Stimulated activated CD8-positive, alpha-beta memory T cell treated with anti-CD3 and anti-CD28 coated beads, Interleukin-4, amount 100 ng/mL, for 1 hour (primary cell): ENCODE measurements at places on chromosomes 6 and 20.

DNA sequence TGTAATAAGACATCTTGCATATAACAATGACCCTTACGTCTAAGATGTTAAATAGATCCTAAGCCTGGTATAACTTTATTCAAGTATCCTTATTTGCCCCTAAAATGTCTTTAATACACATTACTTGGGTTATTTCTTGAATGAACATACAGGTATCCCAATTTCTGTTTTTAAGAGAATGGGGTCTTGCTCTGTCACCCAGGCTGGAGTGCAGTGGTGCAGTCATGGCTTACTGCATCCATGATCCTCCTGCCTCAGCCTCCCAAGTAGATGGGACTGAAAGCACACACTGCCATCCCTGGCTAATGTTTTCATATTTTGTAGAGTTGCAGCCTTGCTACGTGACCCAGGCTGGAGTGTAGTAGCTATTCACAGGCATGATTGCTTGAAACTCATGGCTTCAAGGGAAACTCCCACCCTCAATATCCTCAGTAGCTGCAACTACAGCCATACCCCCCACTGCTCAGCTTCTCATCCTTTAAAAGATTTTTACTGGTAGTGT lies 10.4 kb upstream of the ZNFX1 start:
- no peak for DNase-seq

DNA sequence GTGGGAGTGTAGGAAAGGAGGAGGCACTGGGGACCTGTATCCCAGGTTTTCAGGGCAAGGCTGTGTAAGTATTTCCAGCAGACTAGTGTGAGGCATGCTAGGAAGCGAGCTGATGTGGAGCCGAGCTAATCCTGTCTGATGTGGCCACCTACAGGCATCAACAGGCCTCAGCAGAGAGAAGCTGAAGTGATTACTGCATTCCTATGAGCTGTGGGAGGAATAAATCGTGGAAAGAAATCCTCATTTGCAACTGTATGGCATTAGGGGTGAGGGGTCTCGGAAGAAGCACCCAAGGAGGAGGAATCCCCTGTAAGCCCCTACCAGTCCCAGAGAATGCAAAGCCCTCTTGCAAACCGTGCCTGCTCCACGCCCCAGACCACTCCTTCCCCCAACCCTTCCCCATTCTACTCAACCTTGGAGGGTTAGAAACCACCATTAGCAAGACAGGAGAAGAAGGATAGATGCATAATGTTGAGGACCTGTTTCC lies 41.6 kb downstream of the C6orf15 start:
- no peak for DNase-seq

GRCh38 chr6:167442796-167443680 lies 118.2 kb downstream of the TTLL2 start:
- DNase-seq = no peak

DNA sequence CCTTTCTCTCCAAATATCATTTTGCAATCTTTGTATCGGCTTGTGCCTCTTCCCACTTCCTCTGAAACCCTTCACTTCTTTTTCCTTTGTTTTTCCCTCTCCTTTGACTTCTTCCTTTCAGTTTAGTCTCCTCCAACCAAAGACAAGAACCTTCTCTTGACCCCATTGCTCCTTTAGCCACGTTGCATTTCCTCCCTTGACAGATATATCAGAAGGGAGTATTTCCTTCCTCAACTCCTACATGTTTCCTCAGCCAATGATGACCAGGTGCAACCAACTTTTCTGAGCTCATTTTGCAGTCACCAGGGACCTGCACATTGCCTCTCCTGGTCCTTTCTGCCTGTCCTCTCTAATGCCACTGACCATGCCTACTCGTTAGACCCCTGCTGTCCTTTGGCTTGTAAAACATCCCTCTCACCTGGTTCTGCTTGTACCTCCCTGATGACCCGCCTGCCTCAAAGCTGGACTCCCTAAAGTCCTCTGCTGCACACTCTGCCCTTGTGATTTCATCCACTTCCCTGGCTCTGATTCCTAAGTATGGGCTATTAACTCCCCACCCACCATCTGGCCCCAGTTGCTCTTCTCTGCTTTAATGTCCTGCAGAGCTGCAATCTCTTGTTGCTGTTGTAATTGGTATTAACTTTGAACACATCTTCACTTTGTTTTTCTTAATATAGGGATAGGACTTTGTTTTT lies 27.4 kb downstream of the SLC22A16 start:
- no peak for DNase-seq

DNA sequence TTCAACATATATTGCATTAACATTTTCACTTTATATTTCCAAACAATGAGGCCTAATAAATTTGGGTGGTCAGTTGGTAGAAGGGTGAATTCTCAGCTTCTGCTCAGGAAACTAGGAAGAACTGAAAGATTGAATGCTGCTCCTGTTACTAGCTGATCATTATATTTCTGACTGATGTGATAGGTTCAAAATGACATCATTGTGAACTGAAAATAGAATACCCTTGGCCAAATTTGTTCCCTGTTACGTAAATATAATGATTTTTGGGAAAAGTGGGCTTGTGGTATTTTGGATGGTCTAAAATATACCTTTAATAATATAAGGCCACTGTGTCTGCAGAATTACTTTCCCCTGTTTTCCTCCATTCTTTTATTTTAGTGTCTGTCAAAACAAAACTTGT lies 2.8 kb downstream of the UST start:
- DNase-seq = no peak

DNA sequence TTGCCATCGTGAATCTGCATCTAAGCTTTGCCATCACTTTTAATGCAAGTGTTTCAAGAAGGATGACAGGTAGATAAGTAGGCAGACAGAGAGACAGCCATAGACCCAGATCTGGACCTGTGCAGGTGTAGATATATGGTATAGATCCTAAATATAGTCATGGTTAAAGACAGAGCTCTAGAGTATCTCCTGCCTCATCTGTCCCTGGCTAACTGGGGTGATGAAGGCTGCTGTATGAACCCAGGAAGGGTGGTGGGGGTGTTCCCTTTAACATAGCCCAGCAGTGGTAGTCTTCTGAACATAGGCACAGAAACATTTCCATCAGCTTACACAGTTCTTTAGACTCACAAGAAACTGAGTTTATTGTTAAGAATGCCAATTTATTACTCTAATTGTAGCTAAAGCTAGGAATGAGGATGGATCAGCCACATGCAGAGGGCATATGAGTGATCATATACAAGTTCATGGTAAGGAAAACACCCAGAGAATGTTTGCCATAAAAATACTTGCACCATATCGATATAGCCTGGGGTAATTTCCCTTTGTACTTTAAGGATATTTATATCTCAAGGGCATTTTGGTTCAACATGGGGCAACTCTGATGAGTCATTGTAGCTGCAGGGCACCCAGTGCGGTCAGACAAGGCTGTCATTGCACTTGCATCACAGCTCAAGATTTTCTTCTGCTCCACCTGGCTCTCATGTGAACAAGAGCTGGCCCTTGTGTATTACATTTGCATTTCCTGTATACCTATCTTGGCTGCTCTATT lies 587.2 kb downstream of the EPM2A start:
- DNase-seq = no peak

DNA sequence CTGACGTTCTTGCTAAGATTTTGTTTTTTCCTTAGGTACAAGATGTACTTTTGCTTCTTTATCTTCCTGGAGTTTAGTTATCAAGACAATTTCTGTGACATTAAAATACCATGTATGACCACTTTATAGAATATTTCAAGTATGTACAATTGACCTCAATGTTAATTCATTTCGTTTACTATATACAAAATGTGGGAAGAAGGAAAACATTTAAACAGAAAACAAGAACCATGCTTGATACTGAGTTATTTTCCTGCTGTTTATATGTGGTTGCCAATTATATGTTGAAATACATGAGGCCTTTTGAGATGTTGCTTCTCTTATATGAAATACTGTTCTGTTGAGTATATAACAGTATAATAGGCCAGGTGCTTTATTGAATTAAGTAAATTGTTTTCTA lies 184.3 kb downstream of the JARID2 start:
- DNase-seq = no peak

DNA sequence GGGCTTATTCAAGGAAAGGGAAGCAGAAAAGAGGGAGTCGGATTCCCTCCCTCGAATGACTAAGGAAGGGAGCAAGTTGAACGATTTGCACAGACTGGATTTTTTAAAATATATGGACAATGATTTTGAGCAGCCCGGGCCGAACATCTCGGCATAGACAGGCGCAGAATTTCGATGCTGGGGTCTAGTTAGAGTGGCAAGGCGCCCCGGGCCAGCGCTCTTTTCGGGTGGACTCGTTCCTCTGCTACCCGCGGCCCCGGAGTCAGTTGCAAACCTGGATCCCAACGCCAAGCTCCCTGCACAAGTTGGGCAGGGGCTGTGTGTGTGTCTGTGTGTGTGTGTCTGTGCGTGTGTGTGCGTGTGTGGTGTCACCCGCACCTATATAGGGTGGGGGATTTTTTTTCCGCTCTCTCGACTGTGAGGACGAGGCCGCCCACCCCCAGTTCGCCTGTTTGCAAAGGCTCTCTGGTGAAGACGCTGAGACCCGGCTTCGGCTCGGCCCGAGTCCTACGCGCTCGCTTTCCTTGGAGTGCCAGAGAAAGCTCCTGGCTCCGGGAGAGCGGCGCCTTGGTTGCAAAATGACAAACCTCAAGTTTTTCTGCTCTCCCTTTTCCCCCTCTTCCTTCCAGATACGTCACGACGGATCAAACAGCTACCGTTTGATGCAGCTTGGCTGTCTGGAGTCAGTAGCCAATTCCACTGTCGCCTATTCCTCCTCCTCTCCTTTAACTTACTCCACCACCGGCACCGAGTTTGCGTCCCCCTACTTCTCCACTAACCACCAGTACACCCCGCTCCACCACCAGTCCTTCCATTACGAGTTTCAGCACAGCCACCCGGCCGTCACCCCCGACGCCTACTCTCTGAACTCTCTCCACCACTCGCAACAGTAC lies 1.4 kb downstream of the TFAP2D start:
- DNase-seq = no peak

GRCh38 chr20:36102809-36103596 lies 51.5 kb upstream of the EPB41L1 start:
- no peak for DNase-seq

- DNase-seq = no peak
Observed at GRCh38 chr20:25291432-25292133, 43.7 kb downstream of the PYGB start.

GRCh38 chr20:62628691-62629090 lies 13.6 kb upstream of the SLCO4A1 start:
- no peak for DNase-seq

DNA sequence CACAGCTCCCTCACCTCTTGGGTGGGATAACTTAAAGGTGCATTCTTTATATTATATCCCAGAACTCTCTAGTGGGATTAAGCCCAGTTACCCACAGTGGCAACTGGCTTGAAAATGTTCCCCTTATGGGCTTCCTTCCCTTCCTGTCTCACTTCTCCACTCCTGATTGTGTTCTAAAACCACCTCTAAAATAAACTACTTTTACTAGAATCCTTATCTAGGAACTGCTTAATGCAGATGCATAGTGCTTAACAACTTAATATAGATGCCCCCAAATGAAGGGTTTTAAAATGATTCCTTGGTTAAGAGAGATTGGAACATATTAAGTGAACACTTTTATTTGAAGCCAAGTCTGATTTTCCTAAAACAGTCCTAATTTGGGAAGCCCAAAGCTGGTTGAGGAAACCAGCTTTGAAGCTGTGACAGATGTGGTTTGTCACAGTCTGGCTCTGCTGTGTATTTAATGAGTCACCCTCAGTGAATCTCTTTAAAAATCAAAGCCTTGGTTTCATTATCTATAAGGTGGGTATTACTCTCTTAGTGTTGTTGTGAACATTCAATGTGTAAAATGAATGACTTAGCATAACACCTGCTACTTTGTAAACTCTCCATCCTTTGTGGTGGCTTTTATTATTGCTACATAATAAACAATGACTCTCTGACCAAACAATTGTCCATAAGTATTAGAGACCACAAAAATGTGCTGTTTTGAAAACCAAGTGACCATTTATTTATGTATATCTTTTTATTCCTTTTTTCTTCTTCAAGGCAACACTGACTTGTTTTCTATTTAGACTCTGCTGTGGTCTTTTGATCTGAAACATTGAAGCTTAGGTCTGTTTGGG lies 24.4 kb downstream of the PLCB1 start:
- DNase-seq = no peak

DNA sequence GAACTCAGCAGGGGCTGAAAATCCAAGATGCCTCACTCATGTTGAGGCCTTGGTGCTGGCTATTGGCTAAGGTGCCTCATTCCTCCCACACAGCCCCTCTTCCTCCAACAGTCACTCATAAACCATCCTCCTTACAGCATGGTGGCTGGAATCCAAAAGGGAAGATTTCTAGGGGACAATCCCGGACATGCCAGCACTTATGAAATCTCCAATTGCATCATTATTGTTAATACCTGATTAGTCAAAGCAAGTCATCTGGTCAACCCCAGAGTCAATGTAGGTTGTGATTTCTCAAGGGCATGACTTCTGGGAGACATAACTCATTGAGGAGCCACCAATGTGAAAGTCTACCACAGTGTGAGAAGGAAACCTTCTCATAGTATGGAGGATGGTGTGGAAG lies 506.6 kb upstream of the NOX3 start:
- no peak for DNase-seq

DNA sequence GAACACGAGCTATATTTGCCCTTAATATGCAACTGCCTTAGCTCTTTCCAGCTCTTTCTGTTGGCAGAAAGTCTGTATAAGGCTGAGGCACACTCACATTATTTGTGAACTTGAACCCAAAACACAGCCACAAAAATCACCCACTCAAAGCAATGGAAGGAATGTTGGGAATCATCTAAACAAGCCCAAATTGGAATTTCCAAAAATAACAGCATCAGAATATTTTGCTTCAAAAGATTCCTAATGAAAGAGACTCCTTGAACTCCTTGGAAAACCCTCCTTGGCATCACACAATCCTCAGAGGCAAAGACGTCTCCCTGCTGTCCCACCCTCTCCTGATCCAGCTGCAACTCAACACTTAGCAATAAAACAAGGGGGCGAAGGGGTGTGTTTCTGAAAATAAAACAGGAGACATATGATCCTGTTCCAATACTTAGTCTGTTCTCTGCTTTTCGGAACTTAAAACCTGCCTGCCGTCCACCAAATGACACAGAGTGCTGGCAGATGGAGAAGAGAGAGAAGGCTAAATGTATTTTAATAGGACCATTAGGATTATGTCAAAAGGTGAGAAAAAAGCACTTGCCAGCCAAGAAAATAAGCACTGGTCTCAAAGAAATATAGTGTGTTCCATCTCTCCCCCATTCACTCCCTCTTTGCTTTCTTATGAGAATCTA lies 320.7 kb upstream of the JARID2 start:
- DNase-seq = no peak

- no peak for DNase-seq
Observed at GRCh38 chr6:14100138-14100537, 17.4 kb upstream of the CD83 start.

GRCh38 chr6:158038291-158039177 lies 56.9 kb downstream of the SYNJ2 start:
- no peak for DNase-seq
